Prostate gland (tissue), 2 donors: ENCODE measurements at places on chromosomes 6 and 20.

GRCh38 chr6:138387577-138388368 is 10.1 kb downstream of the SMIM28 start:
- H3K4me1 ChIP-seq, result no peaks in the 10 kb centered on the region
- H3K36me3 ChIP-seq, result no peaks in the 10 kb centered on the region
- no peaks in the 10 kb centered on the region for H3K27me3 ChIP-seq
- no peak overlapping the region for H3K4me3 ChIP-seq
- DNase-seq, result peak; percentile 79
- peak overlapping the region; percentile 87 for H3K27ac ChIP-seq

- H3K36me3 ChIP-seq, result no peaks in the 10 kb centered on the region
- no peak overlapping the region for H3K27ac ChIP-seq
- H3K27me3 ChIP-seq, result no peaks in the 10 kb centered on the region
- no peak for DNase-seq
Observed at GRCh38 chr6:169230946-169231789, 22.5 kb downstream of the THBS2 start.

DNA sequence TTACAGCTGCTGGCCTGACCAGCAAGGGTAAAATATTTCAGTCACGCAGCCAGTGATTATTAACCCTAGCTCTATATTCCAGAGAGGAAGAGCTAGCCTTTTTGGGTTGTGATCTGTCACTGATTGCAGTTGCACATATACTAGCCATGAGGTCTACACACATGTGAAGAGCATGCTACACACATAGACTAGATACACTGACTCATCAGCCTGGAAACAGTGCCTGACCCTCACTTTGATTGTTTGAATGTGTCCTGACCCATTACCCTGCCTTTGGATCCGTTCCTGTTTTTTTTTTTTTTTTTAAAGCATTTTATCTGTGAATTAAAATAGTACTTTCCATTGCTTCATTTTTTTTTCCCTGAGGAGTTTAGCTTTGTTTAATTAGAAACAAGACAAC is 50.8 kb downstream of the ESR1 start:
- H3K27me3 ChIP-seq, result no peaks in the 10 kb centered on the region
- DNase-seq, result no peak
- H3K4me1 ChIP-seq, result no peaks in the 10 kb centered on the region
- no peak overlapping the region for H3K27ac ChIP-seq
- no peaks in the 10 kb centered on the region for H3K36me3 ChIP-seq

DNA sequence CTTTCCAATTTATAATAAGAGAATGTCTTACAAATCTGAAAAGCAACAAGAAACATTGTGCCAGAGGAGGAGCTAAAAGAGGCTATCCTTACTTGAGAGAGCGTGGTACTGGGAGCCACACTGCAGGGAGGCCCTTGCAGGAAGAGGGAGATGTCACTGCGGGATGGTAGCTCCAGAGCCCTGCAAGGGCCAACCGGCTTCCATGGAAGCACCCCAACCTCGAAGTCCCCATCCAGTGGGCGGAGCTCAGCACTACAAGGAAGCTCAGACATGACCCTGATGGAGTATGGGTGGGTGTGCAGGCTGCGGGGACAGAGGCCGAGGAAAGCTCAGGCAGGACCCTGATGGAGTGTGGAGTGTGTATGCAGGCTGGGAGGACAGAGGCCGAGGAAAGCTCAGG is 57.8 kb upstream of the RPS6KA2 start:
- no peak for DNase-seq
- H3K27me3 ChIP-seq, result no peaks in the 10 kb centered on the region
- no peak overlapping the region for H3K4me3 ChIP-seq
- H3K36me3 ChIP-seq, result no peaks in the 10 kb centered on the region
- H3K27ac ChIP-seq, result no peak overlapping the region

GRCh38 chr6:37971266-37971665 is 151.7 kb downstream of the ZFAND3 start:
- no peak overlapping the region for H3K27ac ChIP-seq
- H3K4me1 ChIP-seq, result no peaks in the 10 kb centered on the region
- DNase-seq, result no peak
- H3K4me3 ChIP-seq, result no peak overlapping the region

DNA sequence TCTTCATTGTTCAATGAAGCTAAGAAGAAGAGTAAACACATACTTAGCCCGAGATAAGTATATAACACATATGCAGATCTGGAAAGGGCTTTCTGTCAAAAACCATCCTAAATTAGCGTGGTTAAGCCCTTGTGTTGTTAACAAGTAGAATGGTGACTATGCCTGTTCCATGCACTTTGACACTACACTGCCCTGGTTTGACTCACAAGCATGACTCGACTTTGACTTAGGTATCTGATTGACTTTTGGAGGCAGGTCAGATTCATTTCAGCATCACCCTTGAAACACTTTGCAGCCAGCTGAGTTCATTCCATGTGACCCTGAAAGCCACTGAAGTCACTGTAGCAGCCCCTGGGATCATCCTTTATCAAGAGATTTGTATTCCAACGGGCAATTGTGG is 239.8 kb downstream of the TBX18 start:
- H3K27me3 ChIP-seq, result no peaks in the 10 kb centered on the region
- DNase-seq, result no peak
- H3K4me1 ChIP-seq, result no peaks in the 10 kb centered on the region
- H3K36me3 ChIP-seq, result no peaks in the 10 kb centered on the region
- H3K27ac ChIP-seq, result no peak overlapping the region
- H3K4me3 ChIP-seq, result no peak overlapping the region

GRCh38 chr6:37524025-37524969 is 24.6 kb upstream of the CCDC167 start:
- no peaks in the 10 kb centered on the region for H3K4me1 ChIP-seq
- no peak overlapping the region for H3K27ac ChIP-seq
- no peak overlapping the region for H3K4me3 ChIP-seq
- DNase-seq, result no peak

- DNase-seq, result no peak
- no peak overlapping the region for H3K4me3 ChIP-seq
- H3K36me3 ChIP-seq, result no peaks in the 10 kb centered on the region
- H3K27ac ChIP-seq, result no peak overlapping the region
- no peaks in the 10 kb centered on the region for H3K4me1 ChIP-seq
Observed at GRCh38 chr20:58359441-58359840, 29.6 kb upstream of the VAPB start.

- H3K27me3 ChIP-seq, result no peaks in the 10 kb centered on the region
- H3K36me3 ChIP-seq, result no peaks in the 10 kb centered on the region
- no peak overlapping the region for H3K27ac ChIP-seq
- no peak overlapping the region for H3K4me3 ChIP-seq
Observed at GRCh38 chr6:91281901-91282300, 695.0 kb upstream of the MAP3K7 start.

GRCh38 chr20:44110816-44111568 is 76.0 kb downstream of the JPH2 start:
- no peak for DNase-seq
- H3K27ac ChIP-seq, result no peak overlapping the region
- no peaks in the 10 kb centered on the region for H3K27me3 ChIP-seq
- no peaks in the 10 kb centered on the region for H3K4me1 ChIP-seq

GRCh38 chr6:148805777-148806176 is 58.9 kb downstream of the UST start:
- peaks cover 5% of the 10 kb centered on the region for H3K4me1 ChIP-seq
- no peak for DNase-seq
- H3K4me3 ChIP-seq, result no peak overlapping the region
- H3K36me3 ChIP-seq, result no peaks in the 10 kb centered on the region
- no peaks in the 10 kb centered on the region for H3K27me3 ChIP-seq

DNA sequence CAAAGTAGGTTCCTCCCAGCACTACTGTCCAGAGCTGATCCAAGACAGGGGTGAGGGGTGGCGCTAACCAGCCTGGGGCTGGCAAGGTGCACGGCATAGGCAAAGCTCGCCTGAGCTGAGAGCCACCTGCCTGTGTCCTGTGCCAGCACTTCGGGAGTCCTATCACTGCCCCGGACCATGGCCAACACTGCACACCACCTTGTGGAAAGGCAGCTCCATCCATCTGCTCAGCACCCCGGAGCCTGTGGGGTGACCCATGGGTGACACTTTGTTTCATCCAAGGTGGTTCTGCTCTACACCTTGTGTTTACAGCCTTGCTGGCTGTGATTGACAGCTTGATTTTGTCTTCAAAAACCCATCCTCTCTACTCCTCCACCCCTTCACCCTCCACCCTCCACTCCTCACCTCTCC is 32.9 kb upstream of the GATA5 start:
- DNase-seq, result no peak
- H3K27ac ChIP-seq, result no peak overlapping the region
- H3K27me3 ChIP-seq, result no peaks in the 10 kb centered on the region
- no peaks in the 10 kb centered on the region for H3K36me3 ChIP-seq

DNA sequence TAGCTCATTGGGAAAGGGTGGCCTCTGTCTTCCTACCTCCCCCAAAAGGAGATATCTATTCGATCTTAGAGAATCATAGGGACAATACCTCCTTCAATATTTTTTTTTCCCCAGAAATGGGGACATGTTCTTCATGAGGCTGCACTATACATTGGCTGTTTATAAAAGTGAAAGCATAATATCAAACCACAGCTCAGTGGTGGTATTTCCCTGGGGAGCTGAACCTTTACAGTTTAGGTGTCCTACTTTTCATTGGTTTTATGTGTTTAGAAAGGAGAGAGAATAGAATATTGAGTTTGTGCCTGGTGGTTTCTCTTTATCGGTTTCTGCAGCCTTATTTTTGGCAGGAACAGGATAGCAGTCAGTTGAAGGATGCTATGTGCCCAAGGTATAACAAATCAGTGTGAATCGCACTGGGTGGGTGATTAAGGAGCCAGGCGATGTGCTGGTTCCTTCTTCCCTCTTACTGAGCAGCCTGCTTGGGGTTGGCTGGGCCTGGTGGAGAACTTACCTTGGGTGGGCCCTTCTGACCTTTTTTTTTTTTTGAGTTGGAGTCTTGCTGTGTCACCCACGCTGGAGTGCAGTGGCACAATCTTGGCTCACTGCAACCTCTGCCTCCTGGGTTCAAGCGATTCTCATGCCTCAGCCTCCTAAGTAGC is 25.2 kb downstream of the UST start:
- no peak for DNase-seq
- no peaks in the 10 kb centered on the region for H3K36me3 ChIP-seq
- H3K4me1 ChIP-seq, result no peaks in the 10 kb centered on the region
- H3K27ac ChIP-seq, result no peak overlapping the region
- H3K27me3 ChIP-seq, result no peaks in the 10 kb centered on the region

DNA sequence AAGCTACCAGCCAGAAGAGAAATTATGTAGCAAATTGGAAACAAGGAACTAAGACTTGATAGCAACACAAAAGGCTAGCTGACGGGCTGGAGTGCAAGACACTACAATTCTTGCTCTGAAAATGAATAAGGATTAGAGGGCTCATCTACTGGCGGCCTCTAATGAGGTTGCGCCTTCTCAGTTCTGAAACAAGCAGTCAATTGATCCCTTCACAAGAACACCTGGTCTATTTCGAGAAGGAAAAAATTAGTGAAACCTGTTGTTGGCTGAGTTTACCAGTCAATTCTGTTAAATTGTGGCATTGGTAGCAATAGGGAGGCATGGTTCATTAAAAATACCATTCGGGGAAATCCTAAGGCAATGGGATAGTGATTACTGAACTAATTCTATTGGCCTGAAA is 74.8 kb upstream of the JARID2 start:
- H3K27me3 ChIP-seq, result no peaks in the 10 kb centered on the region
- no peaks in the 10 kb centered on the region for H3K4me1 ChIP-seq
- no peak for DNase-seq
- H3K36me3 ChIP-seq, result no peaks in the 10 kb centered on the region
- H3K27ac ChIP-seq, result no peak overlapping the region

- no peak overlapping the region for H3K4me3 ChIP-seq
- no peaks in the 10 kb centered on the region for H3K4me1 ChIP-seq
- H3K27me3 ChIP-seq, result no peaks in the 10 kb centered on the region
- no peaks in the 10 kb centered on the region for H3K36me3 ChIP-seq
Observed at GRCh38 chr6:88662653-88663174, 300.7 kb downstream of the RNGTT start.

DNA sequence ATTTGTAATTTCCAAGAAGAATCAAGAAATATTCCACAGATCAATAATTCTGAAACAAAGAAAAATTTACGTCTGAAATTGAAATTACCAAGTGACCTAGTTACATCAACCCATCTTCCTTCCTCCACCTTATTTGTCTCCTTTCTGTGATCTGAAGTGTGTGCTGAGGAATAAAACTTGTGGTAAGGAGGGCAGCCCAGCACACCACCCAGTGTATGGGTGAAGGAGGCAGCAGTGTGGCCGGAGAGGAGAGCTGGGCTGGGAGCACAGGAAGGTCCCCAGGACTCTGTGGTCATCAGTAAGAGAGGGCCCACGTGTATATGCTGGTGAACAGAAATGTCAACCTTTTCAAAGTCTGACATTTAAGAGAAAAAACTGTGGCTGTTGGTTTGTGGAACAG is 11.3 kb upstream of the CCR6 start:
- H3K4me3 ChIP-seq, result no peak overlapping the region
- H3K4me1 ChIP-seq, result no peaks in the 10 kb centered on the region
- DNase-seq, result no peak
- no peak overlapping the region for H3K27ac ChIP-seq

- H3K36me3 ChIP-seq, result no peaks in the 10 kb centered on the region
- H3K4me1 ChIP-seq, result peaks cover 3% of the 10 kb centered on the region
- no peak for DNase-seq
- no peak overlapping the region for H3K4me3 ChIP-seq
Observed at GRCh38 chr6:25603251-25603650, 48.8 kb upstream of the SCGN start.

- no peaks in the 10 kb centered on the region for H3K27me3 ChIP-seq
- DNase-seq, result no peak
- no peaks in the 10 kb centered on the region for H3K36me3 ChIP-seq
Observed at GRCh38 chr20:42604998-42605956, 584.4 kb downstream of the PTPRT start.

GRCh38 chr20:45441746-45442145 is 25.8 kb downstream of the PIGT start:
- H3K4me3 ChIP-seq, result no peak overlapping the region
- H3K4me1 ChIP-seq, result no peaks in the 10 kb centered on the region
- no peaks in the 10 kb centered on the region for H3K27me3 ChIP-seq
- no peaks in the 10 kb centered on the region for H3K36me3 ChIP-seq

DNA sequence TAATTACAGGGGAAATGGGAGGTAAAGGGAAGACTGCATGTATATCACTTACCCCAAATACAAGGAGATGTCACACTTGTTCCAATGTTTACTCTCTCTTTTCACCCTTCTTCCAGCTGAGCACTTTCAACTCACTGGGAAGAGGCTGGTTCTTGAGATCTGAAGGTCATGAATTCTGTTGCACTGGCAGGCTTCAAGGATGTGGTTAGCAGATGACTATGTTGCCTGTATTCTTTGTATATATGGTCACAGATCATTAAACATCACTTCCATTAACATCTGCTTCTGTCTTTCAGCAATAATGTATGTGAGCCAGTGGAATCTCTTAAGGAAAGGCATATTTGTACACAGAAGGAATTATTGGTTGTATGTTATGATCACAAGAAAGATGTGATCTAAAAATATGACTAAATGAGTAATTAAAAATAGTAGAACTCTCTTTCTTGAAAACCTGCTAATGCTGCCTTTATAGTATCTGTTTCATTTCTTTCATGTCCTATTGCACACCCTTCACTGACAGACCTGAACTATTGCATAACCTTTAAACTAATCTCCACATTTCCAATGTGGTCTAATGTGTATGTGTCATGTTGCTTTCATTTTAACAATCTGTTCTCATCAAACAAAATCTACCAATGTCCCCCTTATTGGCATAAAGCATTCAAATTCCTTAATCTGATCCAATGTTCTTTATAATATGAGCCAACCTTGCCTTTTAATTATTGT is 131.4 kb upstream of the EPHA7 start:
- H3K4me3 ChIP-seq, result no peak overlapping the region
- H3K36me3 ChIP-seq, result no peaks in the 10 kb centered on the region
- H3K4me1 ChIP-seq, result no peaks in the 10 kb centered on the region

- no peaks in the 10 kb centered on the region for H3K27me3 ChIP-seq
- peak; percentile 93 for DNase-seq
- H3K4me3 ChIP-seq, result no peak overlapping the region
- peak overlapping the region; percentile 42 for H3K27ac ChIP-seq
- H3K36me3 ChIP-seq, result no peaks in the 10 kb centered on the region
Observed at GRCh38 chr6:119096721-119097565, 18.5 kb upstream of the FAM184A start.
